Urothelium cell line (cell line): ENCODE measurements at places on chromosomes 5 and 9.

GRCh38 chr5:103313056-103313455, 54.5 kb downstream of the MACIR start:
- no peak for DNase-seq

- DNase-seq, result peak; percentile 89
Observed at GRCh38 chr5:149837680-149838269, 106.8 kb downstream of the PDE6A start.

DNA sequence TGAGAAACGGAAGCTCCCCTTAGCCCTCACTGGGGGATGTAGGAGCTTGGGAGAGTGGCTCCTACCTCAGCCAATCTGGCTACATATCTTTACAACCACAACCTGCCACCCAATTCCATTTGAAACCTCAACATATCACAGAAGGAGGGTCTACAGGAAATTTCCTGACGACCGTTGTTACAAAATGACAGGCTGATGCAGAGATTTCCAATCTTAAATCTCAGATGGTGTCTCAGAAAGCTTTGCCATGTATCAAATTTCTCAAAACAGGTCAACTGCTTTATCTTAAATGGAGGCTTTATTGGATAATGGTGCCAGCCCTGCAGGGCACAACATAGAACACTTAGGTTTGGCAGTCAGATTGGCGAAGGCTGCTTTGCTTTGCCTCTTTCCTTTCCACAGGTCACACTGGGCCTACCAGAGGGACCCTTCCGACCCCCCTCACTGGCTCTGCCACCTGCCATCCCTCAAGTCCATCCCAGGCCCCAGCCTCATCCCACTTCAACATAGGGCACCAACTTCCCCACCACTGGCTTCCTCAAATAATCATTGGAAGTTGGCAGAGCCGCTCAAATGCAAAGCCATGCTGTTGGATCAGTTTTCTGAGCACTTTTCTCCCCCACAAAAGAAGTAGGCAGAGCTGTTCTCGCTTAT, 11.1 kb upstream of the SPATA31E1 start:
- DNase-seq, result no peak

DNA sequence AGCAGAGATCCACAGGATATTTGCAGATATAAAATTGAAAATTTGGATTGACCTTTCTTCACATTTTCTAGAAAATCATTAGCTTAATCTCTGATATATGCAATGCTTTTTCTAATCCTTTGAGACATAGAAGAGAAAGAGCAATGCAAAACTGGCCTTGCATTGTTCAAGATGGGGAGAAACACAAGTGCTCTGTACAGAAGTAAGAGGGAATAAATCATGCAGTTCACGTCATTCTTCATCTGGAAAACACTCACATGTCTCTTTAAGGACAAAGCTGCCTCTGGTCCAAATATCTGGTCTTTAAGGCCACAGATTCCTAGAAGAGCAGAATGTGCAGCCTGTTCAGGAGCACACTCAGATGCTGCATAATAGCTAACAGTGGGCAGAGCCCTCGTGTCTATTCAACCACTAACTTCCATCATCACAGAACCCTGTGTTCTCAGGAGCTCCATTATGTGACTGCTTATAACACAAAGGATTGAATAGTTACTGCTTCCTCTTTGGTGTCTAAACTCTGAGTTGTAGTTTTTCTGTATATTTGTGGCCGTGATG, 277.5 kb downstream of the PLK2 start:
- no peak for DNase-seq

GRCh38 chr9:125996791-125997190, 249.6 kb downstream of the PBX3 start:
- DNase-seq, result no peak

DNA sequence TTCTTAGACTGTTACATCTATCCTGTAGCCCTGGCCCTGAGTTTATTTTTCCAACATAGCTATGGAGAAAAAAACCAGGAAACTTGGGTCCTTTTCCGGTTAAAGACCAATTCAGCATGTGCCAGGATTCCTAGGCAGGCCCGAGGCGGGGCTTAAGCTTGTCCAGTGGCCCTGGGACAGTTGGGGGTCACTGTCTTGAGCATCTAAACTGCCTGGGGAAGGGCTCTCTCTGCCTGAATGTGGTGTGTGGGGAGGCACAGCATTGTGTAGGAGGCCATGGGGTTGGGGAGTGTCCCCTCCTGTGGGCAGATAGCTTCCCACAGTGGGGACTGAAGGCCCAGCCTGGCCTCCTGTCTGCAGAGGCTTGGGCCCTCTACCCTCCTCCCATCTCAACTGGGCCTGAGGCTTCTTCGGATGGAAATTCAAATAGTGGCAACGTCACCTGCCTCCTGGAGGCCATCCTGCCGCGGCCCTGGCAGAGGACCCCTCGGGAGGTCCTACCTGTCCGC, 88.8 kb downstream of the PHF2 start:
- DNase-seq, result no peak

DNA sequence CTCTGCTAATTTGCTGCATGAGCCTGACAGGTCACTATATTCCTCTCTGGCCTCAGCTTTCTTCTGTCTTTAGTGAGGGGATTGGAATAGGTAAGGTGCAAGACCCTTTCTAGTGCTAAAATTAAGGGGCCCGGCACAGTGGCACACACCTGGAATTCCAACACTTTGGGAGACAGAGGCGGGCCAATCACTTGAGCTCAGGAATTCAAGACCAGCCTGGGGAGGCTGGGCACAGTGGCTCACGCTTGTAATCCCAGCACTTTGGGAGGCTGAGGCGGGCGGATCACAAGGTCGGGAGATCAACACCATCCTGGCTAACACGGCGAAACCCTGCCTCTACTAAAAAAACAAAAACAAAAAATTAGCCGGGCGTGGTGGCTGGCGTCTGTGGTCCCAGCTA, 37.2 kb downstream of the EGR1 start:
- no peak for DNase-seq

DNA sequence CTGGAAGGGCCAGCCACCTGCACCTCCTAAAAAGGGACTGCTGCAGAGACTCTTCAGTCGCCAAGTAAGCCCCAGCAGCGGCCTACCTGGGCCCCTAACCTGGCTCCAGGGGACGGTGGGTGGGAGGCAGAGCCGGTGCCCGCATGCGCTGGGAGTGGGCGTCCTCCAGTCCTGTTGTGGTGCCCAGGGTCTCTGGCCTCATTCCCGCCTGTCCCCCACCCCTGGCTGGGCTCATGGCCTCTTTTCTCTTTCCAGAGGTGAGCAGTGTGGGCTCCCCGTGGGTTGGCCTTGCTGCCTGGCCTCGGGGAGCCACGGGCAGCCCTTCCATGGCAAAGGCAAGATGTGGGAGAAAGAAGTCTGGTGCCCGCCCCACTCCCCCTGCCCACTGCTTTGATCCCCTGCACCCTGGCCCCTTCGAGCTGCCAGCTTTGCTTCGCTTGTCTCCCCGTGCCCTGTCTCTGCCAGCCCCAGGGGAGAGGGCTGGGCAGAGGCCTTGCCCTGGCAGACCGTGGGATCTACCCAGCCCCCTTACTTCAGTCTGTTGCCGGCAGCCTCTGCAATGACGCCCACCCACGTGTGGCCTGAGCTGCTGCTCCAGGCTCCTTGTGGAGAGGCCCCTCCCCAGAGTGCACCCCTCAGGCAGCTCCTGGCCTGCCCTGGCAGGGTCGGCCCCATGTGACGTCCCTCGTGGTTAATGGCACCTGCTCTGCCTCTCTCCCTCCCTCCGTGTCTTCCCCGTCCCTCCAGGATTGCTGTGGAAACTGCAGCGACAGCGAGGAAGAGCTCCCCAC, 5.4 kb upstream of the PRR7 start:
- no peak for DNase-seq

GRCh38 chr5:14415698-14416074, 165.9 kb upstream of the OTULINL start:
- DNase-seq, result no peak

DNA sequence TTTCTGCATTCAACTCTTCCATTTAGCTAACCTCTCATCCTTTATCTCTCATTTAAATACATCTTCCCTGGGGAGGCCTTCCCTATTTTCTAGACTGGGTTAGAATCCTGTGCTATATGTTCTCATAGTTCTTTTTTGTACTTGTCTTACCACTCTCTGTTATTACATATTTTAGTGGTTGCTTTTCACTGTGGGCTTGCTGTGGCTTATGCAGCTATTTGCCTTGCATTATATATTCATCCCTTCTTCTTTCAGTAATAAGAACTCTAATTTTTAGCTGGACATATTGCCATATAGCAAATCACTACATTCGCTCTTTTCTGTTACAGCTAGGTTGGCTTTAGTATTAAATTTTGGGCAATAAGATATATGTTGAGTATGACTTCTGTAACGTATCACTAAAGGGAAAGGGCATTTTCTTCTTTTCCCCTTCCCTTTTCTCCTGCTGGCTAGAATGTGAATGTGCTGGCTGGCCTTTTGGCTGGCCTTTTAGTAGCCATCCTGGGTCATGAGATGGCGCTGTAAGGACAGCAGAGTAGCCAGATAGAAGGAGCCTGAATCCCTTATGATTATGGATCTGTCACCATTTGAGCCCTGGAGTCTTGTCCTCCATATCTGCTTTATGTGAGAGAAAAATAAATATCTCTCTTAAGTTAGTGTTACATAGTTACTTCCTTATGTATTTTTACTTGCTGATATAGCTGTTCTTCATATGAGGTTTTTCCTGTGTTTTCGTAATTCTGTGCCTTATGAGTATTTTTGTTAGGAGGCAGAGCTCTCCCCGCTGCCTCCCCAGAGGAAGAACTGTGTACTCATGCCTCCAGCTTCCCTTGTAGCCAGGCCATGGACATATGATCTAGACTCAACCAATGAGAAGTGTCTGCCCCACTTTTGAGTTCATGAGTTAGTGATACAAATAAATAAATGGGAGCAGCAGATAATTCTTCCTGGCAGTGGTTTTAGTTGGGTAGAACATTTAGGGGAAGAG, 65.8 kb downstream of the NDUFAF2 start:
- DNase-seq, result no peak
